Suppressor macrophage (primary cell): ENCODE measurements at places on chromosomes 12 and 14.

DNA sequence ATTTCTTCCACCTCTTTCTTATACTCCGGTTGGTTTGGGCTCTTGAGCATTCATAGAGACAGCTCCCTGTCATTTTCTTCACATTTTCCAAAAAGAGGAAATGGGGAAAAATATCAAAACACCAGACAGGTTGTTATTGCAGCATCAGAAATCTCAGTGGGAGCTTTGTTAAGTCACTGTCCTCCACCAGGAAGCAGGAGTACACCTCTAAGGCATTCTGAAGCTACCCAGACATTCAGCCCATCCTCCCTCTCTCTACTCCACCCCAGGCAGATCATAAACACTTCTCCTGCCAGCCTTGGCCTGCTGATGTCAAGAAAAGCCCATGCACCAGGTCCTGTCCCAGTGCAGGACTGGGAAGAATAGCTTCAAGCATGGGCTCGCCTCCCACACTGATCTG is 1198.3 kb downstream of the VRK1 start:
- DNase-seq = no peak

DNA sequence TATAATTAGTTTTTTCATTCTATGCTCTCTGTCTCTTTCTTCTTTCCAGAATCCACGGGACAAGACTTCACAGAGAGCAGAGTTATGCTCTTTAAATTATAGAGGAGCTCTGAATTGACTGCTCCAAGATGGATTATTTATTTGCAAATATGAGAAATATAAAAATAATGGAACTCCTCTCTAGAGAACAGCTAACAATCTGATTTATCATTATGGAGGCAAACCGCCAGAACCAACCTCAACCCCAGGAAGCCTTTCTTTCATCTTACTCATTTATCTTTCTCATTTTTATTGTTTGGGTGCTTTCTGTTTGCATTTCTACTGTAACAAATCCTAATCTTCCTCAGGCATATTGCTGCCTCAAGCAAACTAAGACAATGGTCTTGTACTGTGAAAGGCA is 216.5 kb downstream of the C12orf50 start:
- no peak for DNase-seq

GRCh38 chr12:57840726-57841125 is 5.8 kb downstream of the CTDSP2 start:
- no peak for DNase-seq

- DNase-seq = peak; percentile 20
Observed at GRCh38 chr12:123384318-123384993, 524 bp downstream of the KMT5A start.

DNA sequence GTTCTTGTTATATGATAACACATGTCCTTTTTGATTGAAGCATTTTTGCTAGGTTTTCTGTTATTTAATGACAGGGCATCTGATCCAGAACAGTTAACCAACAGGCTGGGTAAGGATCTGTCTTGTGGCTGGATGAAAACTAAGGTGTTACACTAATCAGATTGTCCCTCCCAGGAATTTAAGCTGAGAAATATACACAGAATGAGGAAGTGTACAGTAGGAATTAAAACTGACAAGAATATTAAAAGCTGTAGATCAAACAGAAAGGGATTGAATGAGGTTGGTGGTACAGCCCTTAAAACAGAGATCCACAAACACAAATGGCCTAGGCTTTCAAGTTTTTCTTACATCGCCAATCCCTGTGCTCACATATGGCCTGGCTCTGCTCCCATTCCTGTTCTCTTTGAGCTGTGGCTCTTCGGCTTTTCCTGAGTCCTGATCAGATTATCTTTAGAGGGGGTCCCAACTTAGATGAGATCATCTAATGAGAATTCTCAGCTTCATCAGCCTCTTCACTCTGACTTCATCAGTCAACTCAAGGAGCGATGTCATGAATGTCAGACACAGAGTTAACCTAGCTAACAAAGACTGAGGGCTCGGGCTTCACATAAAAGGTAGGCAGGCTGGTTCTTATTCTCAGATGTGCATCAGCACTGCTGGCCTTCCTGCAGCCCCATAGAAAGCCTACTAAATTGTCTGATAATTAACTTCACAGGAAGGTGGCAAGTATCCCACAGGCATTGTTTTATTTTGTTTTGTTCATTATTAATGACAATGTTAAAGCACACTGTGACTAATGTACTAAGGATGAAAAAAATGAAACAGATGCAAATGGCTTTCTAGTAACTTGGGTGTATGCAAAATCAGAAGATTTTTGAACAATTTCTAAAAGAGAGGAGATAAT is 11.4 kb downstream of the PYGL start:
- DNase-seq = peak; percentile 12

DNA sequence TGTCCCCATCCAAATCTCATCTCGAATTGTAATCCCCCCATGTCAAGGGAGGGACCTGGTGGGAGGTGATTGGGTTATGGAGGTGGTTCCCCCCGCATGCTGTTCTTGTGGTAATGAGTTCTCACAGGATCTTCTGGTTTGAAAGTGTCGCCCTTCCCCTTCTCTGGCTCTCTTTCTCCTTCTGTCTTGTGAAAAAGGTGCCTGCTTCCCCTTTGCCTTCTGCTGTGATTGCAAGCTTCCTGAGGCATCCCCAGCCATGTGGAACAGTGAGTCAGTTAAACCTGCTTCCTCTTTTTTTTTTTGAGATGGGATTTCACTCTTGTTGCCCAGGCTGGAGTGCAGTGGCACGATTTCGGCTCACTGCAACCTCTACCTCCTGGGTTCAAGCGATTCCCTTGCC is 104.0 kb downstream of the CCDC91 start:
- peak; percentile 39 for DNase-seq

- DNase-seq = no peak
Observed at GRCh38 chr14:82657186-82657675, 1123.6 kb upstream of the SEL1L start.

DNA sequence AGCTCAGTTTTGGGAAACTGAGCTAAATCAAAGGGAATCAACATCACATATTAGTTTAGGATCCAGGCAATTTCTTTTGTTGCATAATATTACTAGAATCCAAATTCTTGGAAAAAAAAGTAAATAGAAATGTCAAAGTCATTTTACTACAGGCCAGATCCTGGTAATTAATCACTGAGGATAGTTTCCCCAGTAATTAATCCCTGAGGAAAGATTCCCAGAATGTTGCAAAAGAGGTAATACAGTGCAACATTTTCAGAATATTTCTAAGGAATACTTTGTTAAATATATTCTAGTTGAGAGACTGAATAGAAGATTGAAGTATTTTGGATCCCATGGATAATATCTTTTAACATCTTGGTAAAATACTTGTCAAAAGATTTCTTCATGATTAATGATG is 207.0 kb upstream of the GARIN2 start:
- DNase-seq = no peak

GRCh38 chr12:14871247-14871646 is 14.4 kb downstream of the MGP start:
- DNase-seq = no peak

- no peak for DNase-seq
Observed at GRCh38 chr14:68442828-68443629, 349.8 kb downstream of the ZFP36L1 start.

DNA sequence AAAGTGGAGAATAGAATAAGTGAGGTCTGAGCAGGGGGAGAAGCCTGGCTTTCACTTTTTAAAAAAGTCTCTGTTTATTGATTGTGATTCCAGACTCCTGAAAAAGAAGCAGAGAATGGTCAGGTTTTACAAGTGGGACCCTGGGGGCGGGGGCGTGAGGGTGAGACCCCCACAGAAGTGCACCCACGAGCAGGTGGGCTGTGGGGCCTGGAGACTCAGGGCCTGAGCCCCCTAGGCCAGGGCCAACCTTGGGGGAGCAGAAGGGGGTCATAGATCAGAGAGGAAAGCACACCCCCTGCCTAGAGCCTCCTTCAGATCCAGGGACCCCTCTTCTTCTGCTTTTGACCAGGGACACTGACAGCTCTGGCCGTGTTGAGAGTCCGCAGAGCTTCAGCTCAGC is 180.3 kb downstream of the ADGRD1 start:
- DNase-seq = no peak

DNA sequence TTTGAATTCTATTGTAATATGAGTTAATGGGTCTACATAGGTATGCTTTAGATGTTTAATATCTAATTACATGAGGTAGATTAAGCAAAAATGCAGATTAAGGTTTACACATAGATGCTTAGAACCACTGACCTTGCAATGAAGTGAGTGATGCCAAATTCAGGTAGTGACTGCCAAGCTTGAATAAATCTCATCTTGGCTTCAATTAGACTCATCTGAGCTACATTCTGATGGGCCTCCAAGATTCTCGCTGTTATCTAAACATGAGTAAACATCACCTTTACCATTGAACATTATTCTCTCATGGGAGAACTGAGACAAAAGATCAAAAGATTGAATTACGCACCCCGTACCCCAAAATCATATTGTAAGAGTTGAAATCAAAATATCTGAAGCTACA is 68.8 kb upstream of the GNPNAT1 start:
- DNase-seq = no peak

DNA sequence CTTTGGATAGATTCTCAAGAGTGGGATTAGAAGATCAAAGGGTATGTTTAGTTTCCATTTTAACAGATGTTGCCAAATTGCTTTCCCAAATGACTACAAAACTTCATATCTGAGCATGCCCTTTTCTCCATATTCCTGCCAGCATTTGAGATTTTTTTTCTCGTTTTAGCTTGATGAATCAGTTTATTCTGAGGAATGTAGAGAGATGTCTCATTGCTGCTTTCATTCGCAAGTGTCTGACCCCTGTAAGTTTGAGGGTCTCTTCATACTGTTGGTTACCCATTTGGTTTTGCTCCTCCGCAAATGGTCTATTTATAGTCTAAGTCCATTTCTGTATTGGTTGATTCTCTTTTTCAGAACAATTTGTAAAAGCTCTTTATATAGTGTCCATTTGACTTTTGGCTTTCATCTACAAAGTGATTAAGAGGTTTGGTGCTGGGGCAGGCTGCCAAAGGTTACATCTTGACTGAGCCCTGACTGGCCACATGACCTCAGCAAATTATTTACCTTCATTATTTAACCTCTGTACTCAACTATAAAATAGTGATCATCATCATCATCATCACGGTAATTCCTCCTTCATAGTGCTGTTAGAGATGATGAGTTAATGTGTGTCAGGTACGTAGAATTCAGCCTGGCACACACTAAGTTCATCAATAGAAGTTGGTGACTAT is 33.6 kb downstream of the HCAR2 start:
- no peak for DNase-seq

- no peak for DNase-seq
Observed at GRCh38 chr14:36424478-36425102, 95.4 kb downstream of the NKX2-1 start.

- DNase-seq = no peak
Observed at GRCh38 chr14:104993808-104994591, 8.4 kb downstream of the CLBA1 start.

GRCh38 chr12:110957159-110957558 is 36.8 kb upstream of the MYL2 start:
- no peak for DNase-seq

GRCh38 chr12:11998944-11999315 is 71.8 kb upstream of the BCL2L14 start:
- DNase-seq = no peak

- no peak for DNase-seq
Observed at GRCh38 chr12:99605-100004, 33.0 kb downstream of the IQSEC3 start.

- DNase-seq = no peak
Observed at GRCh38 chr14:26204728-26205479, 392.9 kb downstream of the NOVA1 start.

DNA sequence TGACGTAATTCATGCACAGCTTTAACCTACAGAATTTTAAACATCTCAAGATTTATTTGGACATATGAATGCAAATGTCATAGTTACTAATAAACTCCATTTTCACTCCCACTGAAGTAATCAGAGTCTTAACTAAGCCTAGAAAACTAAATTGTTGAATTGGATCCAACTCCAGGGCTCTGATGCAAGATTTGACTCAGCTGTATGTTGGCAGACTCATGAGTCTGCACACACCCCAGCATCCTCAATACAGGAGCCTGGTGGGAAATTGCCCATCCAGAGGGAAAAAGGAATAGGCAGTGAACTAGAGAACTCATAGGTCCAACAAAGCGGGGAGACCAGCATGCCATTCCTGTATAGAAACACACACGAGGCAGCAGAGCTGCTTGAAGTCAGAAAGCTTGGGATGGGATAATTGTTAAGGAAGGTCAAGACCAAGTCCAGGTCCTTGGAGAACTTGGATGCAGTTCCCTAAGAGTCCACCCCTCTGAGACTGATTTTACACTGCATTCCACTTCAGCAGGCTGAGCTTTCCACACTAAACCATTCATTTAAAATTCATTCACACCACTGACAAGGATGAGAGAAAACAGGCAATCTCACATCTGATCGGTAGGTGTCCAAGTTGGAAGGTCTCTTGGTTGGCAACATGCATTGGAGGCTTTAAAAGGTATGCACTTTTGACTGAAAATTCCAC is 14.4 kb downstream of the TMTC1 start:
- DNase-seq = peak; percentile 3

GRCh38 chr12:67988601-67989021 is 636 bp upstream of the IFNG-AS1 start:
- DNase-seq = no peak

- no peak for DNase-seq
Observed at GRCh38 chr12:106091446-106091820, 47.3 kb downstream of the NUAK1 start.

- DNase-seq = peak; percentile 45
Observed at GRCh38 chr12:113862590-113863454, 103.3 kb downstream of the RBM19 start.

GRCh38 chr12:98741556-98742265 is 96.6 kb downstream of the APAF1 start:
- DNase-seq = no peak

DNA sequence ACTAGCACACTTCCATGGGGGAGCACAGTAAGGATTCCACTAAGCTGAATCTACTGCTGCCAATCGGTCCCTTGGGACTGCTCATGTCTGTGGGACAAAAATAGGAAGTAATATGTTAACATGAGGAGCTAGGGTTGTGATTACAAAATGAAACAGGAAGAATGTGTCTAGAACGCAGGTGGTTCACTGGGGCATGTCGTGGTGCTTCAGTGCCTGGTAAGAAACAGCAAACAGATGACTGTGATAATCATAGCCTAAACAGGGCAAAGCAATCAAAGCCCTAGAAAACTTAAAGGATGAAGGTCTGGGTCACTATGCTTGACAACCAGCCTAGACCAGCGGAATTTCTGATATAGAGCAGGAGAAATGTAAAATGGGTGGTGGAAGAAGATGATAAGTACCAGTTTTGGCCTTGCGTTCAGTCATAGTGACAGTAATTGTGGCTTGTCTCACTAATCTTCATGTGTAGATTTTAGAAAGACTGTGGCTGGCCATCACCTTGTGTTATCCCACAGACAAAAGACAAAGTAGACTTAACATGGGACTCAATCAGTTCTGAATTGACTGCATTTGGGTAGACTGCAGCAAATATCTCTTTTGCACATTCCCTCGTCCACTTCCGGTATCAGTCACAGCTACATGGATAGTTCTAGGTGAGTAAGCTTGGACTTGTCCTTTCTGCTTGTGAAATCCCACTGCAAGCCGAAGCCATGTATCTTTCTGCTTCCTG is 51.4 kb downstream of the WASHC3 start:
- peak; percentile 50 for DNase-seq

GRCh38 chr12:126219654-126220279 is 1154.5 kb downstream of the AACS start:
- no peak for DNase-seq

- DNase-seq = no peak
Observed at GRCh38 chr12:1540690-1541089, 53.7 kb downstream of the FBXL14 start.
